Eye (tissue), 1 donor: ENCODE measurements at places on chromosomes 5 and 9.
A peak's percentile ranks its signal among the peaks of the same experiment; 100 is the strongest.

DNA sequence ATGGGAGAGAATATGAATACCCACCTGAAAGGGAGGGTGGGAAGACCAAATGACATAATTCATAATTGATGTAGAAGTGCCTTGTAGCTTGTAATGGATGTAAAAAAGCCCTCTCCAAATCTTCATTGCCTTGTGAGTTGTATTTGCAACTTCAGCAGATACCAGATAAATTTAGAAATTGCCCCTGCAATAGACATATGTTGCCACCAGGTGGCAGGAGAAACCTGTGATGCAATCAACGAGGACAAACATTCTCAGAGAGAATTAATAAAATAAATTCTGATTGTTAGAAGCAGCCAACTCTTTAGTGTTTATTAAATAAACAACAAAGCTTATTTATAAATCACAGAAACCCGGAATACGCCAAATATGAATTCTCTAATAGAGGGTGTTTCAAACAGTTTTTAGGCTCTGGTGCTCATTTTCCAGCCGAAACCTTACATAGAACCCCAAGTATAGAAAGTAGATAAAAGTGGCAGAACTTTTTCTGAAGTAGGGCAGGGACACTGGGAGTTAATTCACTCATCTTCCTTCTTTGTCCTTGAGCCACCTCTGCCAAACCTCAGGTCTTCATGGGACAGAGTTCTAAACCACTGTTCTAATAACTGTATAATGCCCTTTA lies 147.8 kb downstream of the TMEM38B start:
- peak; percentile 64 for DNase-seq

GRCh38 chr5:133780619-133781280 lies 168.4 kb upstream of the FSTL4 start:
- no peak for DNase-seq

DNA sequence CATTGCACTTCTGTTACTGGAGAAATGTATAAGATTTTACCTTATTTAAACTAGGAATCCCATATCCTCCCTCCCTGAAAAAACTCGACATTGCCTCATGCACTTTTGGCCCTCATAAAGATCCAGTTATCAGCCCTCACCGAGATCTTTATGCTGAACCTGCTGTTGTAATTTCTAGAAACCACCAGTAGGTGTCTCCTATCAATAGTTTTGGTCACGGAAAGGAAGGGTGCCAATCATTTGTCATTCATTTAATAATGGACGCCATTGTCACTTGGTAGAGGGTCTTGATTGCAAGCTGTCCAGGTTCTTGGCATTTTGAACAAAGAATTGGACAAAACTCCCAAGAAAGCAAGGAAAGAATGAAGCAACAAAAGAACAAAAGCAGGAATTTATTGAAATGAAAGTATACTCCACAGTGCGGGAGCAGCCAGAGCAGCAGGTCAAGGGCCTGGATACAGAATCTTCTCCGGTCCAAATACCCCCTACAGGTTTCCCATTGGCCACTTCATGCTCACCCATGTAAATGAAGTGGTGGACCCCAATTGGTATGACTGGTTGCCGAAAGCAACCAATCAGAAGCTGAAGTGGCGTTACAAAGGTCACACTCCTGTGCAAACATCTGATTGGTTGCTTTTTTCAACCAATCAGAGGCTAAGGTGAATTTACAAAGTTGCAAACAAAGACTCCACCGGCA lies 524.3 kb downstream of the PSAT1 start:
- DNase-seq = no peak

DNA sequence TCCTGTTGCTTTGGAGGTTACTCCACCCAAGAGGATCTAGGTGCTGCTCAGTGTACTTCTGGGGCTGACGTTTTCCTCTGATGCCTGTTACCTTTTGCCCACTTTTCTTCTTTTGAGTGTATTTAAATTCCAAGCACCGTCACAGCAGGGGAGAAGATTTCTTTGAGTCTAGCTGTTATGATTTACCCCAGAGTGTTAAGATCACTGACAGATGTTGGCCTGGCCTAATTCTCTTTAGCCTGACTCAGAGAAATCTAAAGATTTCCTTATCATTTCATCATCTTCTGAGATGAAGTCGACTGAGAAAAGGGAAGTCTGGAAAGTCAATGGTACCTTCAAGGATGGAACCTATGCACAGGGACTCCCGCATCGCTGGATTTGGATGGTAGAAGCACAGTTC lies 191.5 kb downstream of the FBXL7 start:
- DNase-seq = no peak
